CD4-positive, CD25-positive, alpha-beta regulatory T cell (primary cell): ENCODE measurements at places on chromosomes 4 and X. TPM values are rescaled to one million over a fixed set of nuclear protein-coding genes. Genes with fewer than 3 reads are reported as not detected.

TCEAL7 gene
- not detected for total RNA-seq

- H3K27ac ChIP-seq = no peak overlapping the region
- no peak for DNase-seq
- no peak overlapping the region for H3K4me3 ChIP-seq
- H3K4me1 ChIP-seq = no peaks in the 10 kb centered on the region
- H3K36me3 ChIP-seq = no peaks in the 10 kb centered on the region
- no peaks in the 10 kb centered on the region for H3K27me3 ChIP-seq
Measured at GRCh38 chr4:123120473-123120872, 198.1 kb upstream of the NUDT6 start.

DNA sequence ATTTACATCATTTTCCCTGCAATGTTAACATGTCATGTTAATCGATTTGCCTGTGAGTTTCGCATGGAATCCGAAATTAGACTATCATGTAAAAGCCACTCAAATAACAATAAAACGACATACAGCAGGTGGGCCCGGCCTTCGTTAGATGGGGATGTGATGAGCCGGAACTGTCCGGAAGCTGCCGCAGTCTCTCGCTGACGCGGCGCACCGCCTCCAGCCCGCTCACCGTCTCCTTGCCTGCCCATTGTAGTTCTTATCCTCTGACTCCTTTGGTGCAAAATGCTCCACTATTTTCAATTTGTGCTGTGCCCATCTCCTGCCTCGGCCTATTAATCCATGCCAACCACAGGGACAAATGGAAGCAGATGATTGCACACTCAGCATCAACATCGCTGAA lies 877.5 kb upstream of the TENM3 start:
- no peak for DNase-seq
- H3K27ac ChIP-seq = no peak overlapping the region
- H3K27me3 ChIP-seq = no peaks in the 10 kb centered on the region
- no peak overlapping the region for H3K4me3 ChIP-seq

DNA sequence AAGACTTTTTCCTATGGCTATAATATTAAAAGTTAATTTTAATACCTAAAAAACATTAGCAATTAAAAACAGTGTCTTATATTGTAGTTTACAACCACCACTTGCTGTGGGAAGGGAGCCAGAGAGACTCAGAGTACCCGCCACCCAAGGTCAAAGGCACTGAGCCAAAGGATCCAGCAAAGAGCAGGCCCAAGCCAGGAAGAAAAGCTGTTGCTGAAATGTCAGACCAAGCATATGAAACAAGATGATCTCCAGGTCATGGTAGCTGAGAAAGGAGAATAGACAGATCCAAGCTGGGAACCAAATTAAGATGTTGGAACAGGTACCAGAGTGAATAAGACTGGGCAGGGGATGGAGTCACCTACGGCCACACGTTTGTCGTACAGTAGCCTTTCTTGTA lies 18.8 kb upstream of the ATOH1 start:
- H3K27ac ChIP-seq = no peak overlapping the region
- H3K4me3 ChIP-seq = no peak overlapping the region
- H3K4me1 ChIP-seq = no peaks in the 10 kb centered on the region
- DNase-seq = no peak
- no peaks in the 10 kb centered on the region for H3K27me3 ChIP-seq

SCML2 gene
- total RNA-seq = 0.22 TPM

DNA sequence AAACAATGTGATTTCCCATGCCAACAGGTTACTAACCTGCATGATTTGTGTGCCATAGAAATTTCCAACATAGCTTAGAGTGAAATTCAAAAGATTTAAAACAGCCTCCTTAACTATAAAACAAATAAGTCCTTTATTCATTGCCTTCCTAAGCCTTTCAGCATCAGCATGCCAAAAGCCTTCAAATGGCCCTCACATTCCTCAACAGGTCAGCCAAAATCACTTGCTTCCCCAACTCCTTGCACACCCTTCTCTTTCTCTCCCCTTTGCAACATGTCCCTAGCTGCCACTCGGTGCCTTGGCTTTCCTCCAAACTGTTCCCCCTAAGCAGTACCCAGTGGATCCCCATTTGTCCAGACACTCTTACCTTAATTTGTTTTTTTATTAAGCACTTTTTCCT lies 74.9 kb upstream of the PCDH19 start:
- DNase-seq = no peak
- H3K27ac ChIP-seq = no peak overlapping the region
- no peaks in the 10 kb centered on the region for H3K4me1 ChIP-seq

SLC26A1 gene
- total RNA-seq = 0.37 TPM

- no peak overlapping the region for H3K27ac ChIP-seq
- no peaks in the 10 kb centered on the region for H3K27me3 ChIP-seq
- peaks cover 35% of the 10 kb centered on the region for H3K4me1 ChIP-seq
- peak overlapping the region; percentile 81 for H3K4me3 ChIP-seq
Measured at GRCh38 chrX:39324233-39324930, 523.1 kb downstream of the MID1IP1 start.

GRCh38 chrX:25976683-25977310 lies 161.3 kb upstream of the MAGEB18 start:
- no peaks in the 10 kb centered on the region for H3K4me1 ChIP-seq
- H3K36me3 ChIP-seq = no peaks in the 10 kb centered on the region
- H3K27ac ChIP-seq = no peak overlapping the region
